Lower lobe of right lung (tissue), 2 donors: ENCODE measurements at places on chromosomes 13 and 19. TPM values are rescaled to one million over a fixed set of nuclear protein-coding genes. Genes with fewer than 3 reads are reported as not detected.

- H3K27me3 ChIP-seq: no peaks in the 10 kb centered on the region
- peak overlapping the region; percentile 77 for H3K27ac ChIP-seq
- H3K4me1 ChIP-seq: peaks cover 65% of the 10 kb centered on the region
- peak overlapping the region; percentile 36 for H3K4me3 ChIP-seq
Observed at GRCh38 chr13:33205224-33205623, 80.3 kb downstream of the STARD13 start.

Gene EPSTI1
- total RNA-seq: 38.6 TPM

DNA sequence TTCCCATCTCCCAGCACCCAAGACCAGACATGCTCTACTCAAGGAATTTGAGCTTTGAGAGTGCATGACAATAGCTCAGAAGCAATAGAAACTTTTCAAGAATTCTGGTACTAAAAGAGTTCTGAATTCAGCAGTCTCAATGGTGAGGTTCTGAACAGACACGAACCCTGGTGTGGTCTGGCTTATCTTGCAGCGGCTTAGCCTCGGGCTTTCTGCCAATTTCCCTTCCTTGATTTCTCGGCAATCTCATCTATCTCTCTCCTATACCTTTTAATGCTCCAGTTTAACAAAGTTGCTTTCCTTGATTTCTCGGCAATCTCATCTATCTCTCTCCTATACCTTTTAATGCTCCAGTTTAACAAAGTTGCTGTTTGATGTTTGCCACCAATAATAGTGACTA is 174.6 kb downstream of the SPRY2 start:
- no peak overlapping the region for H3K27ac ChIP-seq
- no peak overlapping the region for H3K4me3 ChIP-seq

- H3K4me3 ChIP-seq: no peak overlapping the region
- DNase-seq: no peak
- H3K36me3 ChIP-seq: peaks cover 16% of the 10 kb centered on the region
- H3K27ac ChIP-seq: no peak overlapping the region
- H3K27me3 ChIP-seq: no peaks in the 10 kb centered on the region
Observed at GRCh38 chr19:4997297-4997696, 28.4 kb downstream of the KDM4B start.

DNA sequence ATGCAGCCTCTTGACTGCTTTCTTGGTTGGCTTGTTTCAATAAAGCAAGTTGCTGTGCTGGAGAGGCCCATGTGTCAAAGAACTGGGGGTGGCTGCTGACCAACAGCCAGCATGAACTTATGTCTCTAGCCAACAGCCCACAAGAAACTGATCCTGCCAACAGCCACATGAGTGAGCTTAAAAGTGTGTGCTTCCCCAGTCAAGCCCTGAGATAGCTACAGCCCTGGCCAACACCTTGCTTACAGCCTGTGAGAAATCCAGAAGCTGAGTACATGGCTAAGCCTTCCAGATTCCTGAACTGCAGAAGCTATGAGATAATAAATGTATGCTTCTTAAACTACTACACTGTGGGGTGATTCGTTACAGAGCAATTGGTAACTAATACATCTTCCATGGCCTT is 38.9 kb upstream of the IPO5 start:
- no peak overlapping the region for H3K27ac ChIP-seq
- H3K36me3 ChIP-seq: no peaks in the 10 kb centered on the region
- no peak for DNase-seq
- H3K4me1 ChIP-seq: no peaks in the 10 kb centered on the region
- H3K27me3 ChIP-seq: no peaks in the 10 kb centered on the region

DNA sequence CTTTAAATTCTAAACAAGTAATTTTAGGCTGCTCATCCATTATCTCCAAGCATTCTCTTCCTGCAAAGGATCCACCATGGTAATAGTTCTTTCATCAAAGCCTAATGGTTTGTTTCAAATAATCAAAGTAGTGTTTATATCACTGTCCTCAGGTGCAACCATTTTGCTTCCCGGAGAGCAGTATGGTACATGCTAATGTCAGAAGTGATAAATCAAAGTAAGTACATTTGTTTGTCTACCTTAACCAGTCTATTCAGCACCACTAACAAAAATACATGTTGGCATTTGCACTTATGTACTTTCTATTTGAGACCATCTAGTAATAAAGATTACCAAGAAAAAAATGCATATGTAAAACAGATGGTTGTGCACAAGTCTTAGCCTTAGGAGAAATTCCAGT is 37.5 kb downstream of the DACH1 start:
- H3K4me3 ChIP-seq: no peak overlapping the region
- H3K27ac ChIP-seq: no peak overlapping the region
- no peaks in the 10 kb centered on the region for H3K36me3 ChIP-seq

Gene RASAL3
- 15.0 TPM for total RNA-seq

DNA sequence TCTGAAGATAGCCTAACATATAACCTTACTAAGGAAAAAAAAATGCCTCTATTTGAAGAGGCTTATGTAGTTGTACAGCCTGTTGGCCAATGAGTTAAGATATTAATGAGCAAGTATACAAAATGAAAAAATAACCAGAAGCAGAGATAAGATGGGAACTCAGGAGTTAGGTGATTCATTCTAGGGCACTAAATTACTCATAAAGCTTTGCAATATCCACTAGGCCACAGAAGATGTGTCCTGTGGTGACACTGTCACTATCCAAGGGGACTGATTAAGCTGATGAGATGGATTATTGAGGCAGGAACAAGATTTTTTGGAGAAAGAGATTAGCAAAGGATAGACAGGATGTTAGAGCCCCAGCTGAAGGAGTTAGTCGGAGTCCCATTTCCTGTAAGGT is 99.6 kb downstream of the LIG4 start:
- H3K4me1 ChIP-seq: no peaks in the 10 kb centered on the region
- DNase-seq: no peak
- no peaks in the 10 kb centered on the region for H3K36me3 ChIP-seq
- no peak overlapping the region for H3K4me3 ChIP-seq
- no peak overlapping the region for H3K27ac ChIP-seq
- H3K27me3 ChIP-seq: no peaks in the 10 kb centered on the region

Gene VAV1
- total RNA-seq: 36.2 TPM

Gene ZNF28
- total RNA-seq: 20.9 TPM

- H3K27me3 ChIP-seq: no peaks in the 10 kb centered on the region
- H3K4me1 ChIP-seq: peaks cover 19% of the 10 kb centered on the region
- H3K27ac ChIP-seq: peak overlapping the region; percentile 88
- no peaks in the 10 kb centered on the region for H3K36me3 ChIP-seq
Observed at GRCh38 chr13:30408319-30409101, 13.8 kb upstream of the UBE2L5 start.

- no peak overlapping the region for H3K27ac ChIP-seq
- DNase-seq: no peak
- no peak overlapping the region for H3K4me3 ChIP-seq
- no peaks in the 10 kb centered on the region for H3K27me3 ChIP-seq
- no peaks in the 10 kb centered on the region for H3K36me3 ChIP-seq
- no peaks in the 10 kb centered on the region for H3K4me1 ChIP-seq
Observed at GRCh38 chr13:102359264-102359663, 42.6 kb downstream of the FGF14 start.

Gene TSPAN16
- total RNA-seq: not detected

- no peaks in the 10 kb centered on the region for H3K27me3 ChIP-seq
- H3K4me1 ChIP-seq: no peaks in the 10 kb centered on the region
- H3K4me3 ChIP-seq: no peak overlapping the region
- H3K36me3 ChIP-seq: peaks cover 29% of the 10 kb centered on the region
Observed at GRCh38 chr19:16135430-16136127, 7.9 kb upstream of the HSH2D start.

- H3K36me3 ChIP-seq: no peaks in the 10 kb centered on the region
- DNase-seq: no peak
- no peaks in the 10 kb centered on the region for H3K4me1 ChIP-seq
- H3K27me3 ChIP-seq: peaks cover 73% of the 10 kb centered on the region
- H3K4me3 ChIP-seq: no peak overlapping the region
- no peak overlapping the region for H3K27ac ChIP-seq
Observed at GRCh38 chr19:4597278-4597974, 37.9 kb upstream of the SEMA6B start.

Gene BEST2
- not detected for total RNA-seq

- no peak overlapping the region for H3K4me3 ChIP-seq
- H3K27me3 ChIP-seq: no peaks in the 10 kb centered on the region
- H3K36me3 ChIP-seq: peaks cover 100% of the 10 kb centered on the region
Observed at GRCh38 chr19:45827459-45828093, 12.5 kb upstream of the RSPH6A start.

DNA sequence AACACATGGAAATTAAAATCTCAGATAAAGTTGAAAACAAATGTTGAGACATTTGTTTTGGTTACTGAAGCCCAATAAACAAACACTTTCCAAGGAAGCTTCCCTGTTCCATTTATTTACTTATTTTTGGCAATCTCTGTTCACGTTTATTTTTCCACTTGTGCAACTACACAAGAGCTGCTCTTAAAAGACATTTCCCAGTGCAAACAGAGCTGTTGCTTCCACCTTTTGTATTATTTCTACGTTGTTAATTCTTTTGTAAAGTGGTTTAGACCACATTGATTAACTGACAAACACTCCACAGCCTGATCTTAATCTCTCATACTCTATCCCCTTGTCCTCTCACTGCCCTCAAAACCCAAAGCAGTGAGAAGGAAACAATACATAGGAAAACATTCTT is 757.6 kb downstream of the LIG4 start:
- H3K27me3 ChIP-seq: no peaks in the 10 kb centered on the region
- H3K4me3 ChIP-seq: no peak overlapping the region
- H3K36me3 ChIP-seq: no peaks in the 10 kb centered on the region
- H3K4me1 ChIP-seq: peaks cover 3% of the 10 kb centered on the region

Gene IL4I1
- 1.6 TPM for total RNA-seq

DNA sequence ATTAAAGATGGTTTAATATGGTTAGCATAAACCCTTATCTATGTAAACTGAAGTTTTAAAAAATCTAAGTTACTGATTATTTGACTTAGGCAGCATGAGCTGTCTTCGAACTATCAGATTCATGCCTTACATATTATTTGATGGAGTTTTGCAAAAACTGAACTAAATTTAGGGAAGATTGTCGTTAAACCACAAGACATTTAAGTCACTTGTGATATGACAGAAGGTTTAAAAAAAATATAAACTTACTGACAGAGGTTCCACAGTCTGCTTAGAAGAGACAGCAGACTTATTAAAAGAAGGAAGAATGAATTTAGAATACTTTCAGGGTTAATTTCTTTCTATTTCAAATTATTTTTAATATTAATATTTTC is 110.9 kb upstream of the FRY start:
- H3K4me1 ChIP-seq: peaks cover 8% of the 10 kb centered on the region
- no peak overlapping the region for H3K4me3 ChIP-seq
- H3K27ac ChIP-seq: no peak overlapping the region
- no peaks in the 10 kb centered on the region for H3K27me3 ChIP-seq

GRCh38 chr13:41361491-41361890 is 50.4 kb downstream of the NAA16 start:
- H3K27me3 ChIP-seq: no peaks in the 10 kb centered on the region
- H3K4me1 ChIP-seq: peaks cover 5% of the 10 kb centered on the region
- DNase-seq: no peak
- peaks cover 81% of the 10 kb centered on the region for H3K36me3 ChIP-seq

DNA sequence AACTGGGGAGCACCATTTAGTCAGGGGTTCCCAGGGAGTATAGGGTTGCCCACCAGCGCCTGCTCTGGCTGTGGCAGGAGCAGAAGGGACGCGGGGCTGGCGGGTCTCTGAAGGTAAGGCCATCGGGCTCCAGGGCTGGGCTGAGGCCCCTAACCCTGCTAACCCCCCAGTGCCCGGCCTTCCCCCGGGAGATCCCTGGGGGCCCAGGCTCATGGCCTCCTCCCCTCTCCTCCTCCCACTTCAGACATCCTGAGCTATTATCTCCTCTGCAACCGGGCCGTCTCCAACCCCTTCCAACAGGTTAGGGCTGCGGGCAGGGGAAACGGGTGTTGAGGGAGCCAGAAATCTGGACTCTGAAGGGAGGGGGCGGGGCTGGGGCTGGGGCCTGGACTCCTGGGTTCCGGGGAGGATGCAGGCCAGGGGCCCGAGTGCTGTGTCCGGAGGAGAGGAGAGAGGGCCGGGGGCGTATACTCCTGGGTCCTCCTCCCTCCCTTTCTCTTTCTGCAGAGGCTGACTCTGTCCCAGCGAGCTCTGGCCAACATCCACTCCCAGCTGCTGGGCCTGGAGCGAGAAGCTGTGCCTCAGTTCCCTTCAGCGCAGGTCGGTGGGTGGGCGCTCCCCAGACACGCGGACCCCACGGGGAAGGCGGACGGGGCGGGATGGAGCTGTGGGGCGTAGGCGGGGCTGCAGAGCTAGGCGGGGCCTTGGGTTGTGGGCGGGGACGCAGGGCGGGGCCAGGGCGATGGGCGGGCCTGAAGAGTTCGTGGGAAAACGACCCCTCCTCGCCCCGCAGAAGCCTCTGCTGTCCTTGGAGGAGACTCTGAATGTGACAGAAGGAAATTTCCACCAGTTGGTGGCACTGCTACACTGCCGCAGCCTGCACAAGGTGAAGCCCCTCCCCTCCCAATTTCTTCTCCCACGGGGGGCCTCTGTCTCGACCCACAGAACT is 15.3 kb downstream of the TTYH1 start:
- no peaks in the 10 kb centered on the region for H3K36me3 ChIP-seq
- H3K27ac ChIP-seq: no peak overlapping the region
- peaks cover 39% of the 10 kb centered on the region for H3K27me3 ChIP-seq
- peak overlapping the region; percentile 39 for H3K4me3 ChIP-seq
- H3K4me1 ChIP-seq: peaks cover 21% of the 10 kb centered on the region

DNA sequence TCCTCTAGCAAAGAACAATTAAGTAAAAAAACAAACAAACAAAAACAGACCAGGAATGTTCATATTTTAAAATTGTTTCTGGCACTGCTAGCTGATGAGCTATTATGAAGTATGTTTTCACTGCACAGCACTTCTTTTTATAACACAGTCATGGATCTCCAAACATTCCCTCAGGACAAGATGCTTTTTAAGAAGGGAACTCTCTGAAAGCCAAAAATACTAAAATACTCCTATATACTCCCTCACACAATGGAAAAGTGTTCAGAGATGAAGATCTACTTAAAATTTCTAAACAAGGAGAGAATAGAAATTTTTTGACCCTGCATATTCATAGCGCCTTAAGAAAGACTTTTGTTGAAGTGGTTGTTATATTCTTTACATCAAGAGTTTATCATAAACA is 926.8 kb downstream of the DIAPH3 start:
- no peaks in the 10 kb centered on the region for H3K36me3 ChIP-seq
- H3K4me3 ChIP-seq: no peak overlapping the region
- no peaks in the 10 kb centered on the region for H3K27me3 ChIP-seq
- DNase-seq: no peak
- H3K27ac ChIP-seq: no peak overlapping the region

Gene ZNF296
- total RNA-seq: 1.7 TPM

Gene ZNF253
- total RNA-seq: 10.4 TPM
